Midbrain (tissue), 1 donor: ENCODE measurements at places on chromosomes 6 and 20.

DNA sequence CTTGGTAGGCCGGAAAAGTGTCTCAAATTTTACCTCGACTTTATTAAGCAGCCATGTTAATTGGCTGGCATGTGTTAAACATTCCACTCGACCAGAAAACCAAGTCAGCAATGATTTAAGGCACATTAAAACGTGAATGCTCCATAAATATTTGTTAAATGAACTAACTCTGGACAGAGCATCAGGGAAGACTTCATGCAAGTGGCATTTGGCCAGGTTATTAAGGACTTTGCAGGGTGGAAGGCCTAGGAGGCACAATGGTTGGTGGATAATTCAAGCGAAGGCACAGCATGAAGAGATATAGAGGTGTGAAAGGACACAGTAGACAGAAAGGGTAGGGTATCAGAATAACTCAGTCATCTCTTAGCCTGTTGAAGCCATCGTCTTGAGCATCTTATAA is 23.0 kb downstream of the ELOVL5 start:
- DNase-seq, result no peak

DNA sequence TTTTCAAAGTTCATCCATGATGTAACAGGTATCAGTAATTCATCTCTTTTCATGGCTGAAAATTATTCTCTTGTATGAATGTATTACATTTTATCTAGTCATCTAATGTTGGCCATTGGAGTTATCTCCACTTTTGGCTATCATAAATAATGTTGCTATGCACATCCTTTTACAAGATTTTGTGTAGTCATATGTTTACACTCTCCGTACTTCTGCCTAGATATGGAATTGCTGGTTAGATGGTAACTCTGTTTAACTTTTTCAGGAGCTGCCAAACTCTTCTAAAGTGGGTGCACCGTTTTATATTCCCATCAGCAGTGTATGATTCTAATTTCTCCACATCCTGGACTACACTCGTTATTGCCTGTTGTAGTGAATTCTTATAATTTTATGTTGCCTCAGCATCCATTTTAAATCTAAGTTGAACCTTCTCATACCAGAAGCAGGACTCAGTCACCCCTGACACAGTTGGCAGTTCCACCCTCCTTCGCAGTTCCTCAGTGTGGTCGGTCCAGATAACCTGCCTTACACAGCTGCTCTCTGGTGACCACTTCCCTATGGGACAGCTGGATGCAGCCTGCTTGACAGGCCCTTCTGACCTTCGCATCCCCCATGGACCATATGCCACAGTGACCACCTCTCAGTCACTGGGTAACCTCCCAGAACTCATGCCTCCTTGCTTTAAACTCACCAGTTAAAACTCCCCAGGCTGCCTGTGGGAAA is 33.9 kb downstream of the KIZ start:
- no peak for DNase-seq

GRCh38 chr6:56043076-56043475 is 167.7 kb upstream of the BMP5 start:
- no peak for DNase-seq

DNA sequence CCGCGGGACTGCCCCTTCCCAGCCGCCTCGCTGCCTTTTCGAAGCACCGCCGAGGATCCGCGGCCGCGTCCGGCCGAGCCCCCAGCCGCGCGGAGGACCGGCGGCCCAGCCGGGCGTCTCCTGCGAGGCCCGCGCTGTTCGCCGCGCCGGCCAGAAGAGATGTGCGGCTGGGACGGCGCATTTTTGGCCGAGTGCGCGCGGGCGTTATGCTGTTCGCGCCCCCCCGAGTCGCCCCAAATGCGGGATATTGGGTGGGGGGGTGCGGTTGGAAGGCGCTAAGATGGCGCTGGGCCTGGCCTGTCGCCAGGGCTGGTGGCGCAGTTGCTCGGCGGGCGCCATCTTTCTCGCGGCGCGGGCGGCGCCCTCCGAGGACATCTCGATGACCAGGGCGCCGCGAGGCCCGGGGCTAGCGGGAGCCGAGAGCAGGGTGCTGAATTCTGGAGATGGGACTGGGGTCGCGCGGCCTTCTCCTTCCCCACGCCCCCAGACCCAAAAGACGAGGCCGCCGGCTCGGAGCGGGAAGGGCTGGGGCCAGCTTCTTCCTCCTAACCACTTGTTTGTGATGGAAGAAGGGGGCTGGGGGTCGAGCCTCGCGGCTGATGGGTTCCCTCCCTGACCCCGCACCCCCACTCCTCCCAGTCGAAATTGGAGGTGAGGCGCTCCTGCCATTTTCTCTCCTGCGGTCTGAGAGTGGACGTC is 1.5 kb downstream of the BICRAL start:
- DNase-seq, result peak; percentile 74

DNA sequence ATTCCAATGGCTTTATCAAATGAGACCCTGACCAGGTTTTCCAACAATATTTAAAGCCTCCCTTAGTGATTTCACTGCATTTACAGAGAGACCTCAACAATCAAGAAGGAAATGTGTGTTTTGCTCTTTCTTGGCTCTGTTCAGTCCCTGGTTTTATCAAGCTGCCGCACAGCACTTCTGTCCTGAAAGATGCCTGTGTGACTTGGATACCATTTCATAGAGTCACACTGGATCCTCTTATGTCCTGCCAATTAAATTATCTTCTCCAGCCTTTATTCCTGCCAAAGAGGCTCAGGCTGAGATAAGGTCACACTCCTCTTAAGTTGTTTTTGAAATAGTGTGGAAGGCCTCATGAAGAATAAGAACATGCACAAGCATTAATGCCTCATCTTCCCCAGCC is 197.0 kb upstream of the RNF217 start:
- DNase-seq, result no peak

DNA sequence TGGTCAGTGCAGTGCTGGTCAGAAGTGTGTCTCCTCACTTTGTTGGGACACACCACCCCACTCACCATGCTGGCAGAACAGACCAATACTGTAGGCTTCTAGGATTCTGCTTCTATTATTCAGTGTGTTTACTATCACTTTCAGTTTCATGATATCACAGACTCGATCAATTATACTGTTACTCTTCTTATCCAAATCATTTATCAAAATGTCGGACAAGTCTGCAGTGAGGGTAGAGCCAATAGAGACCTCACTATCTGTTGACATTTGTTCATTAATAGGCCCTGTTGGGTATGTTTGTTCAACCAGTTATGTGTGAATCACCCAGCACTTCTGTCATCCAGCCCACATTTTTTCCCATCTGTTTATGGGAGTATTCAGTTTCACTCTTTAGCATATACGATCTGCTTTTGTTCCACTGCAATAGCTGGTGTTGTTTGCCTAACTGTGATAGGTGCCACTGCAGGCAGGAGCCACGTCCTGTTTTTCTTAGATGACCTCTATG is 140.1 kb downstream of the NRN1 start:
- DNase-seq, result no peak

GRCh38 chr20:51410586-51411325 is 131.8 kb downstream of the NFATC2 start:
- no peak for DNase-seq

- no peak for DNase-seq
Observed at GRCh38 chr6:148457137-148457842, 114.7 kb downstream of the SASH1 start.

GRCh38 chr6:42339991-42340401 is 111.7 kb downstream of the TRERF1 start:
- no peak for DNase-seq

DNA sequence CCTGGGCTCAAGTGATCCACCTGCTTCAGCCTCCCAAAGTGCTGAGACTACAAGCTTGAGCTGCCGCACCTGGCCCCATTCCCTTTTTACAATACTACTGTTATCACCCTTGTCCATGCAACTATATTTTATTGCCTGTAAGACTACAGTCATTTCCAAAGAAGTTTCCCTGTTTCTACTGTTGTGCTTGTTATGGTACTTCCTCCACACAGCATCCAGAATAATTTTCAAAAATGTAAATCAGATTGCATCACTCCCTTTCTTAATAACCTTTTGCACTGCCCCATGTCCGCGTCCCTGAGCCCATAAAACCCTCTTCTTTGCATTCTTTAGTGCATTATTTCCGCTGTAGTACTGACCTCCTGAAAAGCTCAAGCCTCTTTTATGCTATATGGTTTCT is 128.9 kb upstream of the AKIRIN2 start:
- no peak for DNase-seq

GRCh38 chr20:6702144-6702543 is 65.3 kb upstream of the BMP2 start:
- no peak for DNase-seq

DNA sequence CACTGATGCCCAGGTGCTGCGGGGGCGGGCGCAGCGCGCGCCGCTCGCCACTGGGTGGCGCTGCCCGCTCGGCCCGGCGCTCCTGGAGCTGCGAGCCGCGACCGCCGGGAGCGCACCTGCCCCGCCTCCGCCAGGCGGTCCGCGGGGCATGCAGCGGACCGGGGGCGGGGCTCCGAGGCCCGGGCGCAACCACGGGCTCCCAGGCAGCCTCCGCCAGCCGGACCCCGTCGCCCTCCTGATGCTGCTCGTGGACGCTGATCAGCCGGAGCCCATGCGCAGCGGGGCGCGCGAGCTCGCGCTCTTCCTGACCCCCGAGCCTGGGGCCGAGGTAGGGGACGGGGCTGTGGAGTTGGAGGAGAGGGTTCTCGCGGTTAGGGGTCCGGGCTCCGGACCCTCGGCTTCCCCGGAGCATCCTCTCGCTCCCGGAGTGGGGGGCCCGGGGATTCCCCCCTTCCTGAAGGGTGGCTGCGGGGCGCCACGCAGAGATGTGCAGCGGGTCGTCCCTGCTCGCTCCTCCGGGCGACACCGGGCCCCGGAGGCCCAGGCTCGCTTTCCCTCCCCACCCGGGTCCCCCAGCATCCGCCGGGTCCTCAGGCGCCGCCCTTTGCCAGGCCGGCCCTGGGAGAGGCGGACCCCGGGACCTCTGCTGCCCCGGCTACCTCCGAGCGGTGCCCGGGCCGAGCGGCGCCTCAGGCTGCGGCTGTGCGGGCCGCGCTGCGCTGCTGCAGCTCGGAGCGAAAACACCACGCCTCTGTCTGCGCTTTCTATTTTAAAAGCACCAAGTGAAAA is at the start of gene BCAS4:
TSS of gene BCAS4 (plus strand) at position 216 of the 789 bp plus-strand sequence. CDS start at position 239, 23 bp downstream.
- peak; percentile 70 for DNase-seq

GRCh38 chr6:122128445-122128844 is 271.0 kb upstream of the HSF2 start:
- DNase-seq, result no peak
